ENCODE measurements at places on chromosomes 5 and 9. TPM values are rescaled to one million over a fixed set of nuclear protein-coding genes. Genes with fewer than 3 reads are reported as not detected.

- DNase-seq: peak; percentile 39
Observed at GRCh38 chr9:109599131-109599530, 101.0 kb upstream of the PTPN3 start.

The FOXI1 gene
- total RNA-seq: not detected

GRCh38 chr5:55902696-55903095 is 51.5 kb downstream of the IL31RA start:
- no peak for DNase-seq

DNA sequence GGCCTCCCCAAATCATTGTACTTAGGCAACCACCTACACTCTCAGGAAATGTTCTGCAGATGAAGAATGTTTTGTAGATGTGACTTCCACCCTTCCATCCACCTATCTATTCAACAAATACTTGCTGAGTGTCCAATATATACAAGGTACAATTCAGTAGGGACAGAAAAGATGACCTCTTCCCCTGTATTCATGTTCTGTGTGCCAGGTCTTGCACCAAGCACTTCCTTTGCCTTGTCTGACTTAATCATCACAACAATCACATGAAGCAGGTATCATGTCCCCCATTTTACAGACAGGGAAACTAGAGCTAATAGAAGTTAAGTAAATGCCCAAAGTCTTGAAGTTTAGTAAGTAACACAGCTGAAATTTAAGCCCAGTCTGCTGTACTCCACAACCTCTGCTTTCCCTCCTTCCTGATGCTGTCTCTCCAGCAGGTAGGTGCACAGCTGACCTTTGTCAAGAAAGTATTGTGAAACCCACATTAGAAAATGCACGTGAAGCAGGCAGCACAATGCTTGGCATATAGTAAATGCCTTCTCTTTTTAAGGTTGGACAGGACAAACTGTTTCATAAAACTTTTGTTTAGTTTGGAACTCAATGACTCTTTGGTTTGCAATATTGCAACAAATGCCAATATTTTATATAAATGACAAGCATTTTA is 296.5 kb downstream of the DEPDC1B start:
- DNase-seq: no peak

DNA sequence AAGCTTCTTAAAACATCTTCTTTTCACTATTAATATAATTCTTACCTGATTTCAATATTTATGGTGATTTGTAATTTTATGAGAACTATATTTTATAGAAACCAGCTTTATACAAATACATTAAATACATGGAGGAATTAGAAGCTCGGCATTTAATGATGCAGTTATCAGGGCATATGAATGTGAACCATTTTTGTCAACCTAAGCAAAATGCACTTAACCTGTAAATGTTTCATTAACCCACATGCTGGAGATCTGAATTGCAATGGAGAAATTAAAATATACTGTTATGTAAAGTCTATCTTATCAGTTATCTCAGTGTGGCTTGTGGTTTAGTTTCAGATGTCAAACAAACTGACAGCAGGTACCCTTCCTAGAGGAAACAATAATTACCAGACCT is 63.2 kb upstream of the CDH12 start:
- DNase-seq: no peak

DNA sequence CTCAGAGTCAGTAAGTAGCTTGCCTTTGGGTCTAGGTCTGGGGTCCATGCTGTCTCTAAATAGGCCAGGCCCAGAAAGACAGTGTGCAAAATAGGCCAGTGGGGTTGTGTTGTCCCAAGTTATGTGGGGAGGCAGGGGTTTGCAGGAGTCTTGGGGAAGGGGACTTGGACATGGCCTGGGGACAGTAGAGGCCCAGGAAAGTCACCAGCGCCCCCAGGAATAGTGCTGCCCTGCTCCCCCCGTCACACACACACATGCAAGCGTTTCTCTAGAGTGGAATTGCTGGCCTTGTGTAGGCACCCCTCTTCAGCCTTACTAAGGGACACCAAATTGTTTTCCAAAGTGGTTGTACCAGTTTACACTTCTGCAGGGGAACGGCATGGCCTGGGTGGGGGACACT is 227.5 kb downstream of the PBX3 start:
- no peak for DNase-seq

The KCNV2 gene
- not detected for total RNA-seq

GRCh38 chr5:56080375-56081052 is 85.8 kb upstream of the IL6ST start:
- no peak for DNase-seq

GRCh38 chr5:98581112-98581997 is 192.1 kb upstream of the RGMB start:
- peak; percentile 49 for DNase-seq

GRCh38 chr5:93572608-93573353 is 8.2 kb downstream of the NR2F1-AS1 start:
- no peak for DNase-seq

- no peak for DNase-seq
Observed at GRCh38 chr9:99371376-99371775, 149.3 kb downstream of the SEC61B start.

The PCDHGC4 gene
- total RNA-seq: not detected

DNA sequence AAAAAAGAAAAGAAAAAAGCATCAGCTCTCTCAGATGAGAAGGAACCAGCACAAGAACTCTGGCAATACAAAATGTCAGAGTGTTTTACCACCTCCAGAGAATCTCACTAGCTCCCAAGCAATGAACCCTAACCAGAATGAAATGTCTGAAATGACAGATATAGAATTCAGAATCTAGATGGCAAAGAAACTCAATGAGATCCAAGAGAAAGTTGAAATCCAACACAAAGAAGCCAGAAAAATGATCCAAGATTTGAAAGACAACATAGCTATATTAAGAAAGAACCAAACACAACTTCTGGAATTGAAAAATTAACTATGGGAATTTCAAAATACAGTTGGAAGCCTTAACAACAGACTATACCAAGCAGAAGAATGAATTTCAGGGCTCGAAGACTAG is 396.3 kb downstream of the PDE4D start:
- DNase-seq: no peak

The GABRG2 gene
- total RNA-seq: not detected

The CTXN3 gene
- not detected for total RNA-seq

- no peak for DNase-seq
Observed at GRCh38 chr9:14349146-14349446, 35.2 kb upstream of the NFIB start.

- no peak for DNase-seq
Observed at GRCh38 chr9:114476891-114477469, 28.3 kb downstream of the WHRN start.

DNA sequence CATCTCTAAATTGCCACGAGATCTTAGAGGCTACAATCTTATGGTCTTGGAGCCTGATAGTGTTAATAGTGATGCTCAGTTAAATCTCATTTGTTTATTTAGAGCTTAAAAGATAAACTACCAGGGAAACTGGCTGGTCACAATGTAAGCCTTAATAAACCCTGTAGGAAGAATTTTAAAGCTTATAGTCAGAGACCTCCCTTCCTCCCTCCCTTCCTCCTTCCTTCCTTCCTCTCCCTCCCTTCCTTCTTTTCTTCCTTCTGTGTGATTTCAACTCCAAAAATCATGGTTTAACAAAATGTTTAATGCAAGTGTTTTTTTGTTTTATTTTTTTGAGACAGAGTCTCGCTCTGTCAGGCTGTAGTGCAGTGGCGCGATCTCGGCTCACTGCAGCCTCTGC is 14.9 kb upstream of the FAM240B start:
- no peak for DNase-seq

The NR2F1-AS1 gene
- 0.69 TPM for total RNA-seq

GRCh38 chr5:139644646-139645429 is 3.3 kb upstream of the CXXC5 start:
- no peak for DNase-seq

DNA sequence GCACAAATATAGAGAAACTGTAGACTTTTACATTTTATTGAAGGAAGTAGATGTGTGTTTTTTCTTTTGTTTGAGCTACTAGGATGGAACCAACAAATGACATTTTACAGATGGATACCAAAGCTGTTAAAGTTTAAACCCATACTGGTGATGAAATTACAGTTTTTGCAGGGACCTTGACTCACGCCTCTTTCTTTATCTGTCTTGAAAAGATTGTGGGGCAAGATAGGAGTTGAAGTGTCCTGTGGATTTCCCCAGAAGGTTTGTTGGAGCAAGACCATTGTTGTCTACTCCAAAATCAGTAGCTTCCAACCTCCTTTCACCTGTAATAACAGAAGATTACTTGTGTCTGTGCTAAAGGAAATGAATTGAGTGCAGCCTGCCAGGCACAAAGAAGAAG is 4.1 kb upstream of the C5orf63 start:
- DNase-seq: no peak

The RPP25L gene
- 16.1 TPM for total RNA-seq

GRCh38 chr9:130535818-130536521 is 43.4 kb upstream of the FUBP3 start:
- no peak for DNase-seq

- peak; percentile 42 for DNase-seq
Observed at GRCh38 chr9:113541019-113541900, 77.7 kb downstream of the RGS3 start.

DNA sequence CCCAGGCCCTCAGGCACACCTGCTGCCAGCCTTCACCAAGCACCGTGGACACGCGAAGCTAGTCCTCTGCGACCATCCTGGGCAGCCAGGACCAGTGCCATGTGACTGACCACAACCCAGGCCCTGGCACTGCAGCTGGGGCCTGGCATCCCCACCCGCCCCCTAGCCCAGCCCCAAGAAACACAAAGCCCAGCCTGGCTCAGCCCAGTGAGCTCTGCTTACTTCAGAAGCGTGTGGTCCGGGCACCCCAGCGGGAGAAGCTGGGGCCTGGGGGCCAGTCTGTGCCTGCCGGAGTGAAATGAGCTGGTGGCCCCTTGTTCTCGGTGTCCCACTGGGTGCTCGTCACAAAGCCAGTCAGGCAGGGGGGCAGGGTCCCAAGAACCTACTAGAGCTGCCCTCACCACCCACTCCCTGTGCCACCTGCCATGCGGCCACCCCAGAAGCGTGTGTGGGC is 87.9 kb downstream of the KCNT1 start:
- DNase-seq: no peak

The TXNDC8 gene
- total RNA-seq: not detected

DNA sequence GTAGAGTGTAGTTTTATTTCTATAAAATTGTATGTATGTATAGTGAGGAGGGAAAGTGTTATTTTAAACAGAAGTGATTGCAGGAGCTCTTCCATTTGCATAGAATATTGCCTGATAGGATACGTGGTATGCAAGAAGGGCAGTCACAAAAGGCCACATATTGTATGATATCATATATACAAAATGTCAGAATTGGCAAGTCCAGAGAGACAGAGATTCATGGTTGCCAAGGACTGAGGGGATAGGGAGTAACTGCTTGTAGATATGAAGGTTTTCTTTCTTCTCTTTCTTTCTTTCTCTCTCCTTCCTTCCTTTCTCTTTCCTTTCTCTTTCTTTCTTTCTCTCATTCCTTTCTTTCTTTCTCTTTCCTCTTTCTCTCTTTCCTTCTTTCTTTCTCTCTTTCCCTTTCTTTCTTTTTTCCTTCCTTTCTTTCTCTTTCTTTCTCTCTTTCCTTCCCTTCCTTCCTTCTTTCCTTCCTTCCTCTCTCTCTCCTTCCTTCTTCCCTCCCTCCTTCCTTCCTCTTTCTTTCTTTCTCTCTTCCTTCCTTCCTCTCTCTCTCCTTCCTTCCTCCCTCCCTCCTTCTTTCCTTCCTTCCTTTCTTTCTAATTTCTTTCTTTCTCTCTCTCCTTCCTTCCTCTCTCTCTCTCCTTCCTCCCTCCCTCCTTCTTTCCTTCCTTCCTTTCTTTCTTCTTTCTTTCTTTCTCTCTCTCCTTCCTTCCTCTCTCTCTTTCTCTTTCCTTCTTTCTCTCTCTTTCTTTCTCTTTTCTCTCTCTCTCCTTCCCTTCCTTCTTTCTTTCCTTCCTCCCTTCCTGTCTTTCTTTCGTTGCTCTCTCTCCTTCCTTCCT is 24.5 kb upstream of the WDR38 start:
- no peak for DNase-seq

- no peak for DNase-seq
Observed at GRCh38 chr9:76651119-76651705, 113.0 kb upstream of the PCA3 start.

The IRGM gene
- not detected for total RNA-seq

GRCh38 chr5:118611332-118611945 is 376.9 kb downstream of the DTWD2 start:
- DNase-seq: peak; percentile 18

- peak; percentile 75 for DNase-seq
Observed at GRCh38 chr5:141560151-141560550, 58.6 kb downstream of the DIAPH1 start.

The PCDHB11 gene
- 0.17 TPM for total RNA-seq
